CD8-positive, alpha-beta memory T cell (primary cell): ENCODE measurements at places on chromosomes 1 and 21. TPM values are rescaled to one million over a fixed set of nuclear protein-coding genes. Genes with fewer than 3 reads are reported as not detected.

DNA sequence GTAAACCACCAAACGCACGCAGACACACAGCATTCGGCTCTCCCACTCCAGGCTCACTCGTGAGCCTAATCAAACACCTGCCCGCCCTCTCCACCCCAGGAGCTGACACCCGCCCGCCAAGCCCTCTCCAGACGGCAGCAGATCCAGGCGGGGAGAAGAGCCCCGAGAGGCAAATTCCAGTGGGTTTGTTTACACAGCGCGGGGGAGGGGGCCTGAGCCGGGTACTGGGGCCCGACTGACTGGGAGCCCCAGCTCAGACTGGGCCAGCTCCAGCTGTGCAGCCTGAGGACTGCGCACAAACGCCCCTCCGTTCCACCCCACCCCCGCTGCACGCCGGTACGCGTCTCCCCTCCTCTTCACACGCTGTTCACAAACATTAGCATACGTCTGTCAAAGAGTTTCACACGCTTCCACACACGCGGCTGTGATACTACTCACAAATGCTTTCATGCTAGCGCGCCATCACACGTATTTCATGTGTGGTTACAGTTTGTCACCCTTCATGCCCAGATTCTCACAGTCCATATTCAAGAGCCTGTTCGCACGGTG, 1.0 kb upstream of the EFNA1 start:
- peaks cover 34% of the 10 kb centered on the region for H3K4me1 ChIP-seq
- no peaks in the 10 kb centered on the region for H3K36me3 ChIP-seq
- DNase-seq, result no peak
- no peak overlapping the region for H3K27ac ChIP-seq

DNA sequence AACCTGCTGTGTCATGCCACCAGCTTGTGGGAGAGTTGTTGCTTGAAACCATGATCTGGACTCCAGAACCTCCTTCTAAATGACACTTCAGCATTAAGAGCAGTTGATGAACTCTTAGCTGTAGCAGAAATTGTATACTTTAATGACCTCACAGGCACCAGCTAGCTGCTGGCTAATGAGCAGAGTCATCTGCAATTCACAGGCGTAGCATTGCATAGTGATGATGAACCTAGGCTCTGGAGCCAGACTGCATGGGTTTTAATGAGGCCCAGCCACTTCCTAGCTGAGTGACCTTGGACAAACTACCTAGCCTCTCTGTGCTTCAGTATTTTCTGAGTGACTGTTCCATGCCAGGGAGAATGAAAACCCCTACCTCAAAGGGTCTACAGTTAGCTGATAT, 407.1 kb downstream of the LMO4 start:
- H3K27ac ChIP-seq, result no peak overlapping the region
- H3K36me3 ChIP-seq, result no peaks in the 10 kb centered on the region
- H3K4me1 ChIP-seq, result no peaks in the 10 kb centered on the region
- no peak for DNase-seq

- no peak overlapping the region for H3K4me3 ChIP-seq
- no peaks in the 10 kb centered on the region for H3K4me1 ChIP-seq
These were observed 37.6 kb downstream of the MORN1 start for GRCh38 chr1:2353551-2354438.

DNA sequence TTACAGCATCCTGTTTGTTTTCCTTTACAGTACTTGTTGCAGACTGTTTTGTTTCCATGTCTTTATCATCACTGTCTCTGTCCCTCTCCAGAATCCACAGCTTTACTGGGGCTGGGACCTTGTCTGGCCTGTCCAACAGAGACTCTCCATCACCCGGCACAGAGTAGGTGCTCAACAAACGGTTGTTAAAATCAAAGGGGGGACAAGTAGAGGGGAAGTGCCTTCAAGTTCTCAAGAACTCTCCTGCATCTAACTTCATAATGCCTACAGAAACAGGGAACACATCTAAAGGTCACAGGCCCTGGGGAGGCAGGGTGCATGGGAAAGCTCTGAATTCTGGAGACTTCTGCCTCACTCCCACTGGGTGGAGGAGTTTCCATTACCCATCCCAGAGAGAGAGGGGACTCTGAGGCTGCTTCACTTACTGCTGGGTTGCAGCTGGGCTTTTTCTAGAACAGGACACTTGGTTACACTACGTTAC, 2.3 kb upstream of the ECE1 start:
- no peaks in the 10 kb centered on the region for H3K27me3 ChIP-seq
- no peaks in the 10 kb centered on the region for H3K36me3 ChIP-seq
- peaks cover 79% of the 10 kb centered on the region for H3K4me1 ChIP-seq

DNA sequence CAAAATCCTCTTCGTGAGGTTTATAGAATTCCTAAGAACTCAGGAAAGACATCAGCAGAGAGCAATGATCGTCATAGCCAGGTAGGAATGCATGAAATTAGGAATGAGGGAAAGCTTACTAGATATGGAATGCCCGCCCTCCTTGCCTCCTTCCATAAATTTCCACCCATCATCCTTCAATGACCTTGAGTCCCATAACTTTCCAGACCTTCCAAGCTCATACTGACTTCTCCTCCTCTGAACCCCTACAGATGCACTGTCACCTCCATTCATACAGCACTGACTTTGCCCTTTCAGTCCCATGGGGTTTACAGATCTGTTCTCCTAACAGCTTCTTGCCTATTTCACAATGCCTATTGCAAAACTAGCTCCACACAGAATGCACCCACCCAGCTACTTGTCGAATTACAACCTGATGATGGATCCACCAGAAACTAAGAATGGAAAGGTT, 23.8 kb upstream of the PPP1R15B start:
- DNase-seq, result no peak
- H3K27ac ChIP-seq, result no peak overlapping the region
- no peaks in the 10 kb centered on the region for H3K27me3 ChIP-seq

DNA sequence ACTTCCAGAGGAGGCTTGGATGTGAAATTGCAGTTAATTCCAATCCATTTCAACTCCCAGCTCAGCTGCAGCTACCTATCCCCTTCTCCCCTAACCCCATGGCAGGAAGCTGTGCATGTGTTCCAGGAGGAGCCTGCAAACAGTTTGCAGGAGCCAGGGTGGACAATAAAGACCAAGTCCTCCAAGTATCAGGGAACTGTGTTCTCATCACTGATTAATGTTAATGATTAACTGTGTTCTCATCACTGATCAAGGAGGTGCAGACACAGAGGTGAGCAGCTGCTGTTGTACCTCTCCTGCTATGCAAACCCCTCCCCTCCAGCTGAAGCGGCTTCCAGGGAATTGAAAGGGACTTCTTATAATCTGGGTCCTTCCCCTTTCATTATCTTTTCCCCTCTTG, 19.2 kb downstream of the CLDN19 start:
- no peak overlapping the region for H3K27ac ChIP-seq
- no peak for DNase-seq
- no peaks in the 10 kb centered on the region for H3K36me3 ChIP-seq
- H3K4me3 ChIP-seq, result no peak overlapping the region

DNA sequence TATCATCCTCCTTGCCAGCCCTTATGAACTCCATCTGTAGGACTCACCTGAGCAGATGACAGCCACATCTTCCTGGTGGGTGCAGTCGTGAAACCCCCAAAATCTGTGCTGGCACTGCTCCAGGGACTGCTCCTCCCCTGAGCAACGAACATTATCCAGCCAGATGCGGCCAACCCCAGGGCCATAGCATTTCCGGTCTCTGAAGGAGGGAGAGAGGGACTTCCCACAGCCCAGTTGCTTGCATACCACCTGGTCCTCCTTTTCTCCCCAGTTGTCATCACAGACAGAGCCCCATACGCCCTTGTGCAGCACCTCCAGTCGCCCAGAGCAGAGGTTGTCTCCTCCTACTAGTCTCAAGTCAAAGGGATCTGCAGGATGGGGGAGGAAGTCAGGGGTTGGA, 8.5 kb downstream of the CD5L start:
- H3K4me1 ChIP-seq, result no peaks in the 10 kb centered on the region
- no peaks in the 10 kb centered on the region for H3K27me3 ChIP-seq
- no peak overlapping the region for H3K27ac ChIP-seq
- no peak overlapping the region for H3K4me3 ChIP-seq

GRCh38 chr21:33968995-33969348, 53.4 kb upstream of the ATP5PO start:
- no peak overlapping the region for H3K4me3 ChIP-seq
- H3K36me3 ChIP-seq, result no peaks in the 10 kb centered on the region
- DNase-seq, result no peak
- no peaks in the 10 kb centered on the region for H3K4me1 ChIP-seq
- no peak overlapping the region for H3K27ac ChIP-seq

DNA sequence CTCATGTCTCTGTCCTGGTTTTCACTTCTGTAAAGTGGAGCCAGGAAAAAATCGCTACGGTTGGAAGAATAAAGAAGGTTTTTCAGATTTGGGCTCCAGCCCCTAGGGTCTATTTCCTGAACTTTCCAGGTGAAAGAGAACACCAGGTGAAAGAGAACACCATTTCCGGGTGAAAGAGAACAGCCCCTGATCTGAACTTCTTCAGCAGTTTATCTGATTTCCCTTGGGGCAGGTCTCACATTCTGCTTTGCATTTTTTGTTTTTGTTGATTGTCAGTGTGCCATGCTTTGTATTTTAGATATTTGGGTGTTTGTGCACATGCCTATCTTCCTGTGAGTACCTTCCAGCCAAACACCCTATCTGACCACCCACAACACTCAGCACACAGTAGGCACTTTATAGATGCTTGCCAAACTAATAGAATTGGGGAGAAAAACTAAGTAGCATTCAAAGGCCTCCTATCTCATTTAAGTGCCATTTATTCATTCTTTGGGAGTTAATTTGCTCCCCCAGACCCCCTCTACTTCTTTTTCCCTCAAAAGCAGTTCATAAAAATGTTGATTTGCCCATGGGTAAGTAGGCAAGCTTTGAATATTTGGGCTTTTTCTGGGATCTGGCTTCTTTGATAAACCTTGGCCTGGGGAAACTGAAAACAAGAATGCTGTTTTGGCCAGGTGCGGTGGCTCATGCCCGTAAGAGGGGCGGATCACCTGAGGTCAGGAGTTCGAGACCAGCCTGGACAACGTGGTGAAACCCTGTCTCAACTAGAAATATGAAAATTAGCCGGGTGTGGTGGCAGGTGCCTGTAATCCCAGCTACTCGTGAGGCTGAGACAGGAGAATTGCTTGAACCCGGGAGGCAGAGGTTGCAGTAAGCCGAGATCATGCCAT, 2.2 kb downstream of the NAV1 start:
- peaks cover 15% of the 10 kb centered on the region for H3K4me1 ChIP-seq
- H3K4me3 ChIP-seq, result no peak overlapping the region
- H3K27ac ChIP-seq, result no peak overlapping the region
- no peaks in the 10 kb centered on the region for H3K36me3 ChIP-seq
- no peak for DNase-seq

DNA sequence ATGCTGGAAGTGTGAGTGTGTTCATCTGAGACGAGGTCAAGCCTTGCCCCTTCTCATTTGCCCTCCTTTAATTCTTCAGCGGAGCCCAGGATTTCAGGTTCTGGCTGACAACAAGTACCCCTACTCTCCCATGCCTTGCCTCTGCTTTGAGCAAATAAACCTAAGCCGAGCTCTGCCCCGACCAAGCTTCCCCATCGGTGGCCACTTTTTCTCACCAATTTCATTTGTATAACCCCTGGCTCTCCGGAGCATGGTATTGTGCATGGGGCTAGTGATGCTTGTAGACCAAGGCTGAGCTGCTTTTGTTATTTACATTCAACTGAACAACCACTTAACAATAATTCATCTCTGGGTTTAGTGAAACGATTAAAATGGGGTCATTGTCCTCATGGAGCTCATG, 100.2 kb upstream of the RAB3GAP2 start:
- H3K27me3 ChIP-seq, result no peaks in the 10 kb centered on the region
- H3K4me3 ChIP-seq, result no peak overlapping the region
- no peaks in the 10 kb centered on the region for H3K4me1 ChIP-seq
- H3K27ac ChIP-seq, result no peak overlapping the region

DNA sequence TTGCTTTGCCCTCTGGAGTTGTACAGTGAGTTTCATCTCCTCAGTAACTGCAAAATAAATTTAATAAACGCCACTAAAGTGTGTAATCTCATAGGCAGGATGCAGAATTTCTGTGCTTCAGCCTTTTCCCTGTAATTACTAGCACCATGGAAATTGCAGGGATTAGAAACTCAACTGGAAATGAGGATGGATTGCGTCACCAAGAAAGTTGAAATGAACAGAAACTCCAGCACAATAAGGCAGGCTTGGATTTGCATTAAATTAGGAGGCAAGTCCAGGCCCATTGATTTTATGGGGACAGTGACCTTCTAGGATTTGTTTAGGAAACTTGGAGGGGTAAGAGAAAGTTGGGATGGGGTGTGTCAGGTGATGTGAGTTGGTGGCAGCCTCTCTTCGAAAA, 197.5 kb downstream of the PTPRU start:
- no peaks in the 10 kb centered on the region for H3K27me3 ChIP-seq
- H3K4me3 ChIP-seq, result no peak overlapping the region
- no peak for DNase-seq
- H3K36me3 ChIP-seq, result no peaks in the 10 kb centered on the region
- no peak overlapping the region for H3K27ac ChIP-seq

GRCh38 chr1:77590651-77591050, 91.8 kb downstream of the ZZZ3 start:
- H3K4me3 ChIP-seq, result no peak overlapping the region
- H3K27me3 ChIP-seq, result no peaks in the 10 kb centered on the region
- H3K4me1 ChIP-seq, result no peaks in the 10 kb centered on the region
- no peaks in the 10 kb centered on the region for H3K36me3 ChIP-seq
- no peak overlapping the region for H3K27ac ChIP-seq

SLC30A2 gene
- not detected for total RNA-seq

SYT14 gene
- not detected for total RNA-seq

GUCA2A gene
- not detected for total RNA-seq

KCNE2 gene
- not detected for total RNA-seq

ADGRL2 gene
- total RNA-seq, result not detected
